ENCODE measurements at places on chromosomes 1 and 21. TPM values are rescaled to one million over a fixed set of nuclear protein-coding genes. Genes with fewer than 3 reads are reported as not detected.

GRCh38 chr1:236425031-236425663, 31.1 kb downstream of the EDARADD start:
- no peak for DNase-seq

- DNase-seq: no peak
Observed at GRCh38 chr1:178330153-178330552, 166.6 kb downstream of the CLEC20A start.

DNA sequence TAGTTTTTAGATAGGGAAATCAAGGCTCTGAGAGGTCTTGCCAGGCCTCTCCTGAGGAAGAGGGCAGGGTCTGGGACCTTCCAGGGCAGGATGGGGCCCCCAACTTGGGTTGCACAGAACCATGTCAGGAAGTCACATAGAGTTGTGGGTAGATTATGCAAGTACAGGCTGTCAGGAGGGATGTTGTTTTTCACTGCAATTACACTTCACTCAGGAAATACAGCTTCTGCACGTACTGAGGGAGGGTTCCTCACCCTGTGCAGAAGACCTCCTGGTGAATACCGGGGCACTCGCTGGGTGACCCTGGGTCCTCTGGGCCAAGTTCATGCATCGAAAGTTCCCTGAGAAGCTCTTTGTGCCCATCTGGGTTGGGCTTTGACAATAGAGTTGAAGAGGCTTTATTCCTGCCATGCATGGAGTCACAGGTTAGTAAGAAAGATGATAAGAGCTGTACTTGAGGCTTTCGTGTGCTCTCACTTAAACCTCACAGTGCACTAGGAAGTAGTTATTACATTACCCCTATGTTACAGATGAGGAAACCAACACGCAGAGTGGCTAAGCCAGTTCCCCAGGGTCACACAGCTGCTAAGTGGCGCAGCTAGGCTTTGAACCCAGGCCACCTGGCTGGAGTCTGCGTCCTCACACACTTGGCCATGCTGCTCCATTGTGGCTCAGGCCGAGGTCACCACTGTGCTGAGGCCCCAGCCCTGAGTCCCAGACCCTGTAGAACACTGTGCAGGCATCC, 16.2 kb upstream of the TNFRSF1B start:
- DNase-seq: no peak

DNA sequence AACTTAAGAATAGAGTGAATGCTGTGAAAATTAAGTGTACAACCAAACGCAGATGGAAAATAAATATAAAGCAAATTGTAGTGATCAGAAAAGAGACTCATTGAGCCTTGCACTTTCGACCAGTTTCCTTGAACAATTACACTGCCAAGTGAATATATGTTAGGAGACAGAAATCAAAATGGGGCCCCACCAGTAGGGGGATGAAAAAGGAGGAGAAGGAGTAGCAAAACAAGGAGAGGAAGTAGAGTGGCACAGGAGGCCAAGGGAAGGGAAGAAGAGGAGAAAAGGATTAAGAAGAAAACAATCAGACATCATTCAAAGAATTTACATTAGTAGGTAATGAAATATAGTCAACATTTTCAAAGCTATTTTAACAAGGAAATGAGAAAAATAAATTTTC, 1770.6 kb downstream of the PLA2G4A start:
- no peak for DNase-seq

The FGR gene
- not detected for total RNA-seq
